Activated T-helper 17 cell treated with anti-CD3 and anti-CD28 coated beads, Interleukin-2, amount 50 U/mL, for 72 hours (primary cell): ENCODE measurements at places on chromosomes 2 and 18. TPM values are rescaled to one million over a fixed set of nuclear protein-coding genes. Genes with fewer than 3 reads are reported as not detected.
A peak's percentile ranks its signal among the peaks of the same experiment; 100 is the strongest.

C1QL2 gene
- not detected for total RNA-seq

MEP1B gene
- 0.11 TPM for total RNA-seq

PLGLB2 gene
- 2.6 TPM for total RNA-seq

TMEM131 gene
- 32.0 TPM for total RNA-seq

FAM237A gene
- not detected for total RNA-seq

CNDP1 gene
- total RNA-seq: 0.26 TPM

ID2 gene
- total RNA-seq: 85.6 TPM

CD302 gene
- total RNA-seq: 0.29 TPM

IL36A gene
- total RNA-seq: not detected

SERPINB2 gene
- not detected for total RNA-seq

SLC39A10 gene
- 102 TPM for total RNA-seq

- no peak for ATAC-seq
These were observed 24.1 kb downstream of the EPB41L3 start for GRCh38 chr18:5519448-5520298.

DNA sequence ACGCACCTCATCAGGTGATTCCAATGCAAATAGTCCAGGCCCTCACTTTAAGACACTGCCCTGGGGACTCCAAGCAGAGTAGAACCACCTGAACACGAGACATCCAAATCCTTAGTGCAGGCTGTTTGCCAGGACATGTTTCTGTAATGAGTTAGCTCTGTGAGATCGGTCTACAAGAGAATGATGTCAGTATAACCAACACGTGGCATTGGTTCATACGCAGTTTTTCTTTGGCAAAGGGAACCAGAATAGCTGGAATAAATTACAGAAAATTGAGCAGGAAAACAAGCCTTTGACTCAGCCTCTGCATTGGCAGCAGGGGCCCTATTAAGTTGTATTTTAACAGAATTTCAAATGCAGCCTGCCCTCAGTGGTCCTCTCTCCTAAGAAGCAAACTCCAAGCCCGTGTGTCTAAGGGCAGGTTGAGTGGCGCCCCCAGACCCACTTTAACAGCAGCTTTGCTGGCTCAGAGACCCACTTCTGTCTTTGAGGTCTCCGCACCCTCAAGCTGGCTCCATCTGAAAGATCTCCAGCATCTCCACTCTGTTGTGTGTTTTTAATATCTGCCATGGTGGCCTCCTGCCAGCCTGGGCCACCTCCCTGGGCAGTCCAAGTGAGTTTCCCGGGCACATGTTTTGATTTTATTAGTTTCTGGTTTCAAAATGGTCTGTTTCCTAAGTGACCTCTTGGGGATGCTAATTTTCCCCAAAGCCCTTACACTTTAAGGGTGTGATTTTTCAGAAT lies 61.3 kb downstream of the ALPK2 start:
- no peak for ATAC-seq

- peak; percentile 19 for ATAC-seq
These were observed 102.4 kb upstream of the DCC start for GRCh38 chr18:52237551-52237950.

DNA sequence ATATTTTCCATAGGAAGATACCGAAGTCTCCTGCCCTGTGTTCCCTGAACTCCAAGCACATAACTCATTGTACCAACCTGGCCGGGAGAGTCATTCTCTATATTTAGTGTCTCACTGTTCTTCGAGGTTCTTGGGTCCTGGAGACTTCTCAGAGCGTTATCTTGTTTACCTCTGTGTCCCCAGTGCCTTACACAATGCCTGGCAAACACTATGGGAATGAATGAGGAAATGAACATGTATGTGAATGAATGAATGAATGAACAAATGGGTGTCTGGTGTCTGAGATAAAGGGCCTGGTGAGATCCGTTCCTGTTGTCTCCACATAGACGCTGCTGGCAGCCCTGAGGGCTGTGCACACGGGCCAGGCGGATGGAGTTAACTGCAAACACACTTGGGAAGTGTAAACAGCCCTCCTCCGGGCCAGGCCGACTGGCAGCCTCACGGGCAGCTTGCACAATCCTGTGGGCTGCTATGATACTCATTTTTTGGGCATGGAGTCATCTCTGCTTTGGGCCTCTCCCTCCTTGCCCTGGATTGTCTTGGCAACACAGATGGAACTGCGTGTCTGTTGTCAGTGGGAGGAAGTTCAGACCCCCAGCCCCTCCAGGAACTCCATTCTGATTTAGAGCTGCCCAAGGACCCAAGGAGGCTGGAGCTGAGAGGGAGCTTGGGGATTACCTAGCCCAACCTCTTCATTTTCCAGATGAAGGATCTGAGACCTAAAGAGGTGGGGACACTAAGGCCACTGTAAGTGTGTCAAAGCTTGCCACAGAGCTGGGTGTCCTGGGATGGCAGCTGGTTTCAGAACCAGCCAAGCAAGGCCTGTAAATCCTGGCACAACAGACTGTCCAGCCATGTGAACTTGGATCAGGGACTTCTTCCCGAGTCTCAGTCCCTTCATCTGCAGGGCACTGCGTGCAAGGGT lies 124.4 kb downstream of the INHBB start:
- ATAC-seq: no peak

GRCh38 chr18:63879709-63880108 lies 7.8 kb upstream of the SERPINB2 start:
- no peak for ATAC-seq

DNA sequence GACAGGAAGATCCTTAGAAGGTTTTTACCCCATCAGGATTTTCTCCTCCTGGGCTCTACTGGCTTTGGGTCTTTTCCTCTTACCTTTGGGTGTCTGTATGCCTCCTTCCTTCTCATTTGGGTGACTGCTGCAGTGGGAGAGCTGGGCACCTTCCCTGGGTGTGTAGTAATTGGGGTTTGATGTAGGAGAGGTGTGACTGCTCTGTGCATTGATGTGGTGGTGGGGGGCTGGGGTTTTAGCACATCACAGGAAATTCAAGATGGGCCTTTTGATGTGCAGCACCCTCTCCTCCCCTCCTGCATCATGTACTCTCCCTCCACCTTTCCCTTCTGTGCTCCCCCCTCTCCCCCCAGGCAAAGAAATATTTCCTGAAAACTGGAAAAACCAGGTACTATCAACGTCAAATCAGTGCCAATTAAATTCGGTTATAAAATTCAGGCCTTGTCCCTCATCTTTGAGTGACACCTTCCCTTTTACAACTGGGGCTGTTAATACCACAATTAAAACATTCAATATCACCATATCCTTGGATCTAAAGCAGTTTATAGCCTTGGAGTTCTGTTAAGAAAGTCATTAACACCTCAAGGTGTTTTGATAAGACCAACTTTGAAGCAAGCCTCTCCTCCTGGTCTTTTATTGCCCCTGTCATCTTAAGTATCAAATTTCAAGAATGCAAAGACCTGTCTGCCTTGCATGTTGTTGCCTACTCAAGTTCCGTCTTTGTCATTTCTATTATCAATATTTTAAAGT lies 23.3 kb downstream of the EDAR start:
- no peak for ATAC-seq

- ATAC-seq: no peak
These were observed 48.2 kb upstream of the REV1 start for GRCh38 chr2:99537910-99538485.

DNA sequence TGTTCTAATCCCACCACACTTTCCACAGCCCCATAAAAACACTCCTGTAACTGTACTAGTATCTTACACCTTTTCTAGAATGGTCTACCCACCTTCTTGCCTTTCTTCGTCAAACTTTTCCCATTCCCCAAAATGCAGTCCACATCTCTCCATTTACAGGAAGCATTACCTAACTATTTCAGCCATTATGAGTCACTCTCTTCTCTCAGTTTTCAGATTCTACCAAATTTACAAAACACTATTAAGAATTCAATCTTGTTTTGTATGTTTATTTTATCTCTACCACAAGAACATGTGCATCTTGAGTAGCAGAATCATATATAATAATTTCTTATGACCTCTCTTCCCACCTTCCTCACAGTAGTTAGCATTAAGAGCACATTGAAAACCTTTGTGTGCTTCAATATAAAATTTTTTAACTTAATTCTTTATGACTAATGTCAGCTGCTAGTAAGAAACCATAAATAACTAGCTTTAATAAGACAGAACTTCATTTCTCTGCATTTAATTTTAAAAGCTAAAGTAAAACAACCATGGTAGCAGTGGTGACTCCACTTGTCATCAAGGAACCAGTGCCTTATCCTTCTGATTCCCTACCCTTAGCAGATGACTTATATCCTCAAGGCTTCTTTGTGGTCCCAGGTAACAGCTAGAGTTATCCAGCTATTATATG lies 56.6 kb upstream of the MAP2 start:
- no peak for ATAC-seq

DNA sequence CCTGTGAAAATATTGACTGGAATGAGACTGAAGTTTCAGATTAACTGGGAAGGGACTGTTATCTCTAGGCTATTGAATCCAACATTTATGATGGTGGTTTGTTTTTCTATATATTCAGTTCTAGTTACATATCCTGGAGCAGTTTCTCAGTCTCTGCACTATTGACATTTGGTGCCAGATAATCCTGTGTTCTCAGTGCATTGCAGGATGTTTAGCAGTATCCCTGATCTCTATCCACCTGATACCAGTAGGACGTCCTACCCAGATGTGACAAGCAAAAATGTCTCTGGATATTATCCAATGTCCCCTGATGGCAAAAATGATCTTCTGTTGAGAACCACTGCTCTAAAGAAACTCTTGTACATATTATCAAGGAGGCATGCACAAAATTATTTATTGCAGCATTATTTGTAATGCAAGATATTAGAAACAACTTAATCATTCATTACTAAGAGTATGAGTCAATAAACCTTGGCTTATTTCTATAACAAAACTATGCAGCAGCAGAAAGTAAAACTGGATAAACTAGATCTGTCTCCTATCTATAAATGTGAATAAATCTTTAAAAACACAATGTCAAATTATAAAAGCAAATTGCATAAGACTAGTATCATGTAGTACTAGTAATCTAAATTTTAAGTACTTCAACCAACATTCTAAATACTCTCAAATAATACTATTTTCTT lies 369.3 kb upstream of the RND3 start:
- no peak for ATAC-seq

DNA sequence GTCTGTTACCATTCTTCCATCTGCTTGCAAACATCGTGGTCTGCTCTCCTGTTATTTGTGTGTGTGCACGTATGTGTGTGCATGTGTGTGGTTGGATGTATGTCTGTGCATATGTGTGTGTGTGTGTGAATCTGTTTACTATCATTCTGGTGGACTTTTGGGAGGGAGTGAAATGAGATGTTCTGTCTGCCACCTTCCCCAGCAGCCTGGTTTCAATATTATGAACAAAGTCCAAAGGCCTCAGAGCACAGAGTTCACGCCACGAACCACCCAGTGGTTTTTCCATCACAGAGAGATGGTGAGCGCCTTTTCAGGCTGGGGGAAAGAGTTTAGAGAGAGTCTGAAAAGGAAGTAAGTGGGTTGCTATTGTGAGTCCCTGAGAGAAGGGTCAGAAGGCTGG lies 67.1 kb upstream of the YWHAQ start:
- ATAC-seq: peak; percentile 44

GRCh38 chr2:4090668-4091630 lies 387.6 kb downstream of the DCDC2C start:
- ATAC-seq: no peak

DNA sequence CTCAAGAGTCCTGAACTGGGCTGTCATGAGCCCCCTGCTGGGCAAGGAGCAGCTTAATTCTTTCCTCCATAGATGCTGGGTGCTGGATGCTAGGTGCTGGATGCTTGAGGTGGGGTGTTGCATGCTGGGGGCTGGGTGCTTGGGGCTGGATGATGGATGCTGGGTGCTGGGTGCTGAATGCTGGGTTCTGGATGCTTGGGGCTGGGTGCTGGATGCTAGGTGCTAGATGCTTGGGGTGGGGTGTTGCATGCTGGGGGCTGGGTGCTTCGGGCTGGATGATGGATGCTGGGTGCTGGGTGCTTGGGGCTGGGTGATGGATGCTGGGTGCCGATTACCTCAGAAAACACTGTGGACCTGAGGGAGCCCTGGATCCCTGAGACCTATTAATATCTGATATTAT lies 837.7 kb downstream of the GALR1 start:
- ATAC-seq: no peak

DNA sequence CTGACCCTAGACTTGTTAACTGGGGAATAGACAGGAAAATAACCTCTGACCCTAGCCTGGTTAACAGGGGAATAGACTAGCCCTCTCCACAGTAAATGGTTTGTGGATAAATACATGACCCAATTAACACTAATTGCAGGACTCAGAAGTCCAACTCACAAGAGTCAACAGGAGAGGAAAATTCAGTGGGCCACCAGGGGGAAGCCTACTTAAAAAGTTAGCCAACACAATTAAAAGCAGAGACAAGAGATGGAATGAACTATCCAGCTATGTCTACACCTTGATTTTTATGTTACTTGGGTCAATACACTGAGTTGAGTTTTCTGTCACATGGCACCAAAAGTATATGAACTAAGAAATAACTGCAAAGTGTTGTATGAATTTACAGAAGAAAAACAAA lies 158.8 kb upstream of the SLC39A10 start:
- peak; percentile 35 for ATAC-seq

DNA sequence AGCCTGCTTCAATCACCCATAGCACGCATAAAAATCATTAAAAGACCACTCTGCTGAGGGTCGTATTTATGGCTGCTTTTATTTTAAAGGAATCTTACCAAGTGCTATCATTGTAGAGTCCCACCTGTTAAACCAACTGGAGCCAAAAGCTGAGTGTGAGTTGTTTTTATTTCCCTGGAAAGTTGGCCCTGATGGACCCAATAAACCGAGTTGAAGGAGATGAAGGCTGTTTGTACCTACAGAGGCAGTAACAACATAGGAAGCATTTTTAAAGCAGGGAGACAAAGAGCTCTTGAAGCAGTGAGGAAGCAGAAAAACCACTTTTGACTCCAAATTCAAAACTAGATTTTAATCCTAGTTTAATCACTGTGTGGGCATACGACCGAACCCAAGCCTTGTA lies 6.4 kb downstream of the MBOAT2 start:
- no peak for ATAC-seq

DNA sequence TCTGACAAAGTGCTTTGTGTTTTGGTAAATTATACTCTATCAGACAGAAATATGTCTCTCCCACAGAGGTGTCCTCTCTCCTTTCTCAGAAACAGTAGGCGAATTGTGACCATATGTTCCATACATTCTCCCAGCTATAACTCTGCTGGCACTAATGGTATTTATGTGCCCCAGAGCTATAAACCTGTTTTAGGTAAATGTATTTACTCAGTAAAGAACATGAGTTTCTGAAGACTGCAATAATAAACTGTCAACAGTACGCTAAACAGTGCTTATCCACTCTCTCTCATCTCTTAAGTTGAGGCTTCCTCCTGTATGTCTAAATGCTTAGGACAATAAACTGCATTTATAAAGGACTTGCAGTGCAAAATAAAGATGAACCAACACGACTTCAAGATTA lies 58.5 kb downstream of the ITGA4 start:
- no peak for ATAC-seq

GRCh38 chr2:145194673-145195072 lies 674.8 kb upstream of the ZEB2 start:
- ATAC-seq: no peak

DNA sequence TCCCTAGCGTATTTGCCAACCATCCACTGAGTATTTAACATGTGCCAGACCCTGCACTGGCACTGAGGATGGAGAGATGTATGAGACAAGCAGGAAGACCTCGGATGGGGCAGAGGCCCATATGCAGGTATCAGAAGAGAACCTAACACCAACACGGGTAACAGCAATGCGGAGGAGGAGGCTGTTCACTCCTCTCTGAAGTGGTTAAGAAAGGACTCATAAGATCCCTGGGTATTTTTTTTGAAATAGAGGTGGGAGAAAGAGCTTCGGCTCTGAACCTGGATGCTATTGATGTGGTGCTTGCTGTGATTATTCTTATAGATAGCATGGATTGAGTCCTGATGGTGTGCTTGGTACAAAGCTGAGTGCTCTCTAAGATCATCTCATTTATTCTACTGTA lies 418.3 kb downstream of the LPIN1 start:
- ATAC-seq: peak; percentile 46
